Activated CD4-positive, alpha-beta T cell treated with anti-CD3 and anti-CD28 coated beads for 36 hours (primary cell): ENCODE measurements at places on chromosomes 1 and 21. TPM values are rescaled to one million over a fixed set of nuclear protein-coding genes. Genes with fewer than 3 reads are reported as not detected.
A peak's percentile ranks its signal among the peaks of the same experiment; 100 is the strongest.

ASTN1 gene
- not detected for total RNA-seq

OLIG2 gene
- not detected for total RNA-seq

FALEC gene
- not detected for total RNA-seq

TNNI3K gene
- 0.59 TPM for total RNA-seq

GRCh38 chr1:59013276-59013927 lies 229.6 kb upstream of the JUN start:
- no peak for DNase-seq

DNA sequence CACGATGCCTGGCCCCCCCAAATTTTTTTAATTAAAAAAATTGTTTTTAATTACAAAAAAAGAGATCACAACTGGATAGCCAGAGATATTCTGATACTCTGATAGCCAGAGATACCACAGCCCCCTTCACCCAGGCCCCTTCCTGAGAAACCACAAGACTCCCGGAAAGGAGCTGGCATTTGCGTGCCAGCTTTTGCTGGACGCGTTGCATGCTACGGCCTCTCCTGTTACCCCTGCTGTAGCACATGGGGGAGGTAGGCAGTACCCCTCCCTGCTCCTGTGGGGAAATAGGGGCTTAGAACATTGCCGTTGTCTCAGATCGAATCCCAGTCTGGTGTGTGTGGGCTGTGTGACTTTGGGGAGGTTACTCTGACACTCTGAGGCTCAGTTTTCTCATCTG lies 22.7 kb downstream of the MFAP2 start:
- no peak for DNase-seq

- DNase-seq = no peak
Measured at GRCh38 chr1:183776731-183777130, 28.2 kb upstream of the RGL1 start.

DNA sequence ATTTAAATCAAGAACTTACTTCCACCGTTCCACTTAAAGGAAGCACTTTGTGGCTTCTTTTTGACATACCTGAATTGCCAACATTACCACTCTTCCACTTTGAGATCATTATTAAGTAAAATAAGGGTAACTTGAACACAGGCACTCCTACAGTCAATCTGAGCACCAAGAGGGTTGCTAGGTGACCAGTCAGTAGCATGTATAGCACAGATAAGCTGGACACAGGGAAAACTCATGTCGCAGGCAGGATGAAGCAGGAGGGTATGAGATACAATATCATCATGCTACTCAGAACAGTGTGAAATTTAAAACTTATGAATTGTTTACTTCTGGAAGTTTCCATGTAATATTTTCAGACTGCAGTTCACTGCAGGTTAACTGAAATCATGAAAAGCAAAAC lies 47.0 kb upstream of the RAP1GAP start:
- no peak for DNase-seq

GRCh38 chr1:230922620-230923019 lies 54.3 kb upstream of the C1orf198 start:
- DNase-seq = no peak

- DNase-seq = no peak
Measured at GRCh38 chr1:23719162-23719820, 24.0 kb upstream of the ELOA start.

DNA sequence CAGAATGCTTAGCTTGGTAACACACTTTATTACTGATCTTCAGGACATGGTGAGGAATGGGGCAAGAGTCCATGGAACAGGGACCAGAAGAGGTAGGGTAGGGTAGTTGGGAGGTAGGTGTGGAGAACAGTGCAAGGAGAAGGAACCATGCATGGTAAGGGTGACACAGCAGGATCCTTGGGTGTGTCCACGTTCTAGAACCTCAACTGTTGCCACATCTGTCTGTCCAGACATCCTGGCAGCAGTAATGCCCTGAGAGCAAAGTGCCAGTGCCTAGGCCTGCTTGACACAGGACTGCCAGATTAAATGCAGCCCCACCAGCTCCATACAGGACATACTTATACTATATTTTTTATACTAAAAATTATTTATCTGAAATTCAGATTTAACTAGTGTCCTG lies 13.9 kb downstream of the DMAP1 start:
- no peak for DNase-seq

DNA sequence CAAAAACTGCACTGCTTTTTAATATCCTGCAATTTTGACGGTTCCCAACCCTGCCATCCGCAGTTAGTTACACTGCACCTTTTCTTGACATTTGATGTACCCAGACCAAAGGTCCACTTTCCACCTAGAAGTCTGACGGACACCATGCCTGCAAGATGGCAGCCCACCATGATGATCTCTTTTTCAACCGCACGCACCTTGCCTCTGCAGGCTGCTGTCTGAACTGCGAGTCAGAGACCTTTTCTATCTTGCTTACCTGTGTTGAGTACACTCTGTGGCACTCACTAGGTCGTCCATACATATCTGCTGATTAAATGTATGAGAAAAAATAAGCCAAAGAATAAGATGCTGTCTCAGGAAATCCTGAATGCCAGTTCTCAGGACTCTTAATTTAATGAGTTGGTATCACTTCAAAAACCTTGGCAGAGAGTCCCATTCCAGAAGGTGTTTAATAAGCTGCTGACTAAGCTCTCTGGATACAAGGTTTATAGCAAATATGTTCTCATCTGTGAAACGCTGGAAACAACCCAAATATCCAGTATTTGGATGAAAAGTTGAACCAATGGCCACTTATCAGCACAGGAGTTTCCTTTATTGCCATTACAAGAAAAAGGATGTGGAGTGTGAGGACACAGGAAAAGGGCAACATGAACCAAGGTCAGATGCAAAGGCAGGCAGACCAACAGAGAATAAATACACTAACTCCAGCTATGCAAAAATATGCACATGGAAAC lies 37.9 kb downstream of the GNG12 start:
- DNase-seq = no peak

DNA sequence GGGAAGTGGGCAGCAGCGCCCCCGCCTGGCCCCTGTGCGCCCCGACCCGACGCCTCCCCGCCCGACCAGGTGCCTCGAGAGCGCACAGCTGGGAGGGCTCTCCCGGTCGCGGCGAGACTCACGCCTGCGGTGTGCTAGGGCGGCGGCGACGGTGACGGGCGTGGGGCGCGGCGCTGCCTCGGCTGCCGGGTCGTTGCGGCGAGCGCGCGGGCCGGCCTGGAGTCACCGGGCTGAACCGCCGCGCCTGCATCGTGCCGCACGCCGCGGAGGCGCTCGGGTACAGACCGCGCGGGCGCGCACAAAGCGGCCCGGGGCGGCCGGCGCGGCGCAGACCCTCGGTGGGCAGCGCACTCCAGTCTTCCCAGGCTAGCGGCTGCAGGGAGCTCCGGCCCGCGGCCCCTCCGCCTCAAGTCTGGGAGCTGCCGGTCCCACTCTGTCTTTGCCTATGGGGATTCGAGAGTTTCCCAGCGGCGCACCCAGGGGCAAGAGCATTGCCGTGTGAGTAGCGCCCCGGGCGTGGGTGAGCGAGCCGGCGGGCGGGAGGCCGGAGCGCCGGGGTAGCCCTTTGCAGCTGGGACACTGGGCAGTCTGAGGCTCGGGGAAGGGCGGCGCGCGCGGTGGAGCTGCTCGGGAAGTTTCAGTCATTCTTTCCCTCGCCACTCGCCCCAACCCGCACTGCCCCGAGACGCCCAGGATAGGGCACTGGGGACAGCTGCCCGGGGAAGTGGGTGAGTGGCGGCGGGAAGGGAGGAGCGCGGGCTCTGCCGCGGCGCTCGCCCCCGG lies at the start of gene SLC35F3:
SLC35F3 (plus strand) TSS at position 44 of the 783 bp plus-strand sequence.
- DNase-seq = peak; percentile 60

DNA sequence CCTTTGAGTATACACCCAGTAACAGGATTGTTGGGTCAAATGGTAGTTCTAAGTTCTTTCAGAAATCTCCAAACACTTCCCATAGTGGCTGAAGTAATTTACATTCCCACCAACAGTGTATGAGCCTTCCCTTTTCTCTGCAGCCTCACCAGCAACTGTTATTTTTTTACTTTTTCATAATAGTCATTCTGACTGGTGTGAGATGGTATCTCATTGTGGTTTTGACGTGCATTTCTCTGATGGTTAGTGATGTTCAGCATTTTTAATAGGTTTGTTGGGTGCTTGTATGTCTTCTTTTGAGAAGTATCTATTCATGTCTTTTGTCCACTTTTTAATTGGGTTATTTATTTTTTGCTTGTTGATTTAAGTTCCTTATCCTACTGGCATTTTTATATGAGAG lies 26.4 kb upstream of the LAMC1 start:
- no peak for DNase-seq

GRCh38 chr1:50196081-50196480 lies 87.4 kb downstream of the ELAVL4 start:
- no peak for DNase-seq
